SJCRH30 (cell line): ENCODE measurements at places on chromosomes 7 and 10. TPM values are rescaled to one million over a fixed set of nuclear protein-coding genes. Genes with fewer than 3 reads are reported as not detected.

- DNase-seq = peak; percentile 78
Measured at GRCh38 chr10:100886091-100886490, 26.7 kb upstream of the SLF2 start.

- DNase-seq = peak; percentile 60
Measured at GRCh38 chr10:62050893-62051433, 149.5 kb downstream of the ARID5B start.

DNA sequence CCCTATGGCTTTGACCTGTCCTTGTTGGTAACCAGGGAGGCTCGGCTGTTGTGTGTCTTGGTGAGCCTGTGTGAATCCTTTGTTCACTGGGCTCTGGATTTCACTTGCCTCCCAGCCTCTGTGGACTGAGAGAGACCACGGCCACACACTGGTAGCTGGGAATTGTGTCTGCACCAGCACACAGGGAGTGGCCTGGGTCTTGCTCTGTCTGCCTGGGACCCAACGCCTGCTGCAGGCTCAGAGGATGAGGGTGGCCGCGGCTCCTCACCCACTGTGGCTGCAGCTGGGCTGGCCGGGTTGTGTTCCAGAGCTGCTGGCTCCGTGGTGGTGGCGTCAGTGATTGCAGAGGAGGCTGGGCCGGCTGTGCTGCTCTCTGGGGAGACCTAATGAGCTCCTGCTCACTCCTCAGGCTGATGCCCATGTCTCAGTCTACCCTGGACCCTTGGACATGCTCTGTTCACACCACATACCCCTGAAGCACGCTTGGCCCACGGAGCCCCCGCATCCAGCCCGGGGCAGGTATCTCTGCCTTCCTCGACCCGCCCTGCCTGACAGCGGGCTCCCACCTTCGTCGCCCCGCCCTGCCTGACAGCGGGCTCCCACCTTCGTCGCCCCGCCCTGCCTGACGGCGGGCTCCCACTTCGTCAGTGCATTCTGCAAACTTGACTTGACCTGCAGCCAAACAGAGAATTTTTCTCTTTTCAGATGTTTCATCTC lies 328.5 kb downstream of the ADARB2 start:
- no peak for DNase-seq

- no peak for DNase-seq
Measured at GRCh38 chr10:114479307-114479706, 75.0 kb upstream of the AFAP1L2 start.

DNA sequence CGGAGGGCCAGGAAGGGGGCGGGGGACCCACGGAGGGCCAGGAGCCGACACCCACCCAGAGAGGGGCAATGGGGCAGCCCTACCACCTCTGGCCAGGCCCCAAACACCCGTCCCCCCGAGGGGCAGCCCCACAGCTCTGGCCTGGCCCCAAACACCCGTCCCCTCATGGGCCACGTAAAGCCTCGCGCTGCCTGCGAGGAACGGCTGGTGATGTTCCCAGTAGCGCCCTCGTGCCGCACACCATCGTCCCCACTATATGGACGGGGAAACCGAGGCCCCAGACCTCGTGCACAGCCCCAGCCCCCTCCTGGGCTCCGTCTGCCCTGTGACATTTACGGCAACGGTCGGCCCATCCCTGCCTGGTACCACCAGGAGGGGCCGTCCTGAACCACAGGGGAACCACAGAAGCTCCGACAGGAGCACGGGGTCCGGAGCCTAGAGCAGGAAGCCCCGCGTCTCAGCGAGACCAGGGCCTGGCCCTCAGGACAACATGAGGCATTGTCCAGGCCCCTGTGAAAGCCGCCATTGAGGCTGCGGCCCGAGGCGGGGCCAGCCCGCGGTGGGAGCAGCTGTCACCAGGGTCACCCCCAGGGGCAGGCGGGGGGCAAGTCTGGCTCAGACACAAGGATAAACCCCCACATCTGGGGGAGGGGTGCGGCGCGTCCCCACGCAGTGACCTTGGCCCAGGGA lies 35.6 kb downstream of the GET4 start:
- no peak for DNase-seq

DNA sequence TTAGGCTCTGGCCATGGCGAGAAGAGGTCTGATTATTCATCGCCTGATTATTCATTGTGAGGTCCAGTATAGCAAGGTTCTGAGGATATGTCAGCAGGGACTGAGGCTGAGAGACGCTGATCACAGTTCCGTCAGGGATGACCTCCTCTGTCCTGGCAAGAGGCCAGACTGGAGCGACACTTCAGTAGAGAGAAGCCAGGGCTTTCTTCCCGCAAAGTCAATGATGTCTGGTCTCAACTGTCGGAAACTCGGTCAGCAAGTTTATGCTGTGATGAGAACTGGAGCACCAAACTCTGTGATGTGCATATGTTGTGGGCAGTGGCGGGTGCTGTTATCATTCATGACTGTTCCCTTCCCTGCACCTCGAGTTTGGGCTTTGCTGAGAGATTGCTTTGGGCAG lies 29.0 kb upstream of the GNA12 start:
- DNase-seq = no peak

DNA sequence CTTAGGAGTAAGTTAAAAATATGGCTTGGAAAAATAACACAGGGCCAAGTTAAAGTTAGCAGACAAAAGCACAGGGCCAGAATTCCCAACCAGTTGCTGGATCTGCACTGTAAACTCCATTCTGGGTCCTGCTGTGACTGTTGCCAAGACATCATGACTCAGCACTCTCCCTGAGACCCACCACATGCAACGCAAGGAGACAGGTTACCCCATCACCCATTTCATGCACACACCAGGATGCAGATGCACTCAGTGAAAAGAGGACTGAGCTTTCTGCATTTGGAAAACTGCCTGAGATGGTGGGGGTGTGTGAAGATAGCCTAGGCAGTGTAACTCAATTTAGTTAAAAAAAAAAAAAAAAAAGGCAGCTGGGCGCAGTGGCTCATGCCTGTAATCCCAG lies 97.6 kb upstream of the ZNF438 start:
- DNase-seq = no peak

DNA sequence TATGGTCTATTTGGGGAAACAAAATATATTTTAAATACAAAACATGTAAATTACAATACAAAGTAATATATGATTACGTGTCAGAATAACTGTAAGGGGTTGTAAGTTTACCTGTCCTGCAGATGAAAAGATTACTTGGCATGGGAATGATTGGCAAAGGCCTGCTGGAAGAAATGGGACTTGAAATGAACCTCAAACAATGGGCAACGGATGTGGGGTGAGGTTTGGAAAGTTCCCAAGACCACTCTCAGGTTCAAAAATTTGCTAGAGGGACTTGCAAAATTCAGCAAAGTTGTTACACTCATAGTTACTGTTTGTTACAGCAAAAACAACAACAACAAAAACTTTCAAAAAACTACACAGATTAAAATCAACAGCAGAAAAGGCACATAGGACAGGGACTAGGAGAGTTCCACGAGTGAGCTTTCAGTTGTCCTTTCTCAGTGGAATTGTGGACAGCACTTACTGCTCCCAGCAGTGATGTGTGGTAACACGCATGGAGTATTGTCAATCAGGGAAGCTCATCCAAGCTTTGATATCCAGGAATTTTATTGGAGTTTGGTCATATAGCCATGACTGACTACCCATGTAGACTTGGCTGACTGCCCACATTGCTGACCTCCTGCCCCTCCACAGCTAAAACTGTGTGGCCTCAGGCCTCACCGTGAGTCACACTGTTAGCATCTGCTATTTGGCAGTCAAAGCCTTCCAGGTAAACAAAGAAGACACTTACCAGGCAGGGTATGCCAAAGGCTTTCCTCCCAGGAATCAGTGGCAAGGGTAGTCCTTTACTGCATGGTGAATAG lies 43.8 kb downstream of the EXOC6 start:
- peak; percentile 89 for DNase-seq

DNA sequence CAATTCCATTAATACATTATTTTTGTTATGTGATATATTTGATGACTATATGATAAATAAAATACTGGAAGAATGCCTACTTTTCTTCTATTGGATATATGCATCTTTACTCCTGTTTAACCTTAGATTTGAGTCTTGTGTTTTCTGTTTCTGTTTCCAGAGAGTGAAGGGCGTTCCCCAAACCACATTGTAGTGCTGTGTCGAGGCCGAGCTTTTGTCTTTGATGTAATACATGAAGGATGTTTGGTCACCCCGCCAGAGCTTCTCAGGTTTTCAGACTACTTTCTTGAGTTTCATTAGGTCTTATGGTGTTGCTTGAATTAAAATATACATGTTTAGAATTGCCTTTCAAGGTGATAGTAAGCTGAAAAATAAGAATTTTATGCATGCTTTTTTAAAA lies 23.8 kb downstream of the CROT start:
- DNase-seq = no peak

- DNase-seq = no peak
Measured at GRCh38 chr10:27746397-27747095, 927 bp upstream of the MKX start.

DNA sequence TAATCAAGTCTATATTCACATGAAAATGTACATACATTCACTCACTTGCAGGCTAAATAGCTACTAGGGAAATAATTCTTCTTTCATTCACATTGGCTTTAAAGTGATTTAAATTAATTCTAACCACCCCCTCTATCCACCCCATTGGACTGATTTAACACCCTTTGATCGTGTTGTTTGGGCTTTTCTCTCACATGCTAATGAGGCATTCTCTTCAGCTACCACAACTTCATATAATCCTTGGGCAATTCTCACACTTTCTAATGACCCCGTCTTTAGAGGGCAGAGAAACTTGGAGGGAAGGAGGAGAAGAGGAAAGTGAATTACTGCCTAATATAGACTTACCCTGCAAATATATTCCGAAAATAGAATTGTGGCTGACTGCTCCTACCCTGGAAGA lies 24.6 kb downstream of the GRM3 start:
- no peak for DNase-seq

DNA sequence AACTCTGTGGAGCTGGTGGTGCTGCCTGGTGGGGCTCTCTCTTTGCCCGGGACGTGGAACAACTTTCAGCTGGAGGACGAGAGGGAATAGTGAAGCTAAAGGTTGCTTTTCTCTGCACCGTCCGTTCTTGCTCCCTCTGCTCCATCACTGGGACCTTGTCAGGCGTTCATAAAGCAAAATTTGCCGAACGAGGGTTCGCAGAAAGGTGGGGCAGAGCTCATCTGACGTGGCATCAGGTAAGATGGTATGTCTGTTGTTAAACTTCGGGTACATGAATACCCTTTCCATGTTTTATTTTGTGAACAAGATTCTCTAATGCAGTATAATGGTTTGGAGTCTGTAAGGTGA lies 416 bp downstream of the BBS9 start:
- DNase-seq = no peak

- no peak for DNase-seq
Measured at GRCh38 chr10:24382979-24383663, 174.2 kb downstream of the KIAA1217 start.

GRCh38 chr7:140062118-140062527 lies 628 bp downstream of the PARP12 start:
- no peak for DNase-seq

DNA sequence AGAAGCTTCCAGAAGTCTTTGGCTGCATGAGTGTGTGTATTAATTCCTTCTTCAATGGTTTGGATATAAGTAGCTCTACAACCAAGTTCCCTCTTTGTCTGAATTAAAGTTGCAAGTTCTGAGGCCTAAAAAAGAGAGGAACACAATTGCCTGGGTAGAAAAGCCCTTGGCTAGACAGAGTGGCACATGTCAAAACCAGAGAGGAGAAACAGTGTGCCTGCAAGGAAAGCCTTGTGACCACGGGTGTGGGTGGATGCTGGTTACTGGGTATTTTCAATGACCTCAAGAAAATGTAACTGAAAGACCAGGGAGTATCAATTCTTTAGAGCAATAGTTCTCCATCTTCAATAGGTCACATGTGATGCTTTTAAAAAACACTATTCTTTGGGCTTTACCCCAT lies 148.3 kb downstream of the SVIL start:
- DNase-seq = no peak

DNA sequence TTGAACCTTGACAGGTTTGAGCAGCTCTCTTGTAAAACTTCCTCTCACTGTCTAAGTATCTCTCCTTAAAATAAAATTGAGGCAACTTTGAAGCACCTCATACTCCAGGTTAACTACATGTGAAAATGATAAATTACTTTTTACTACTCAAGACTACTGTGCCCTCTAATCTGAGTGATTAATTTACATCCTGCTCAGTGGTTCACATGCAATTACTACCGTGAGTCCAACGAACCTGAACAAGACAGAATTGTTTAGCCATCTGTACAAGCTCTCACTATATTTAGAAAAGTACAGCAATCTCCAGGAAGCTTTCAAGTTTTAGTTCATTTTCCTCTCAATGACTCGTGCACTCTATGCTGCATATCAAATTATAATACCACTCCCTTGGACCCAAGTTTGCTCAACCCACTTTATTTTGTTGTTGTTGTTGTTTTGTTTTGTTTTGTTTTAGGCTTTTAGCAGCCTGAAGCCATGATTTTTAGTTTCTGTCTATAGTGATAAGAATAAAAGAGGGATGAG lies 21.2 kb downstream of the PDE1C start:
- no peak for DNase-seq

DNA sequence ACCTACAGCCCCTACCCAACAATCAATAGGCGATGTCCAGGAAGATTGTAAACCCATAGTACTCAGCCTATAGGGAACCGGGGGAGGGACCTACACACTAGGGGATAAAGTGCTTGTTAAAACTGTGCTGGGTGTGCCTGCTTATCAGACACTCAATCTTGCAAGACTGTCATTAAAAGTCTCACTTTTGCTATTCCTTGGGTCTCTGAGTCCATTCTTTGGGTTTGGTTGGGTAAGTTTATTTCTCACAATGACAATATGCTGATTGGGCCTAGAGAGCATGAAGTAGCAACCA lies 45.6 kb downstream of the PTPRE start:
- DNase-seq = no peak

DNA sequence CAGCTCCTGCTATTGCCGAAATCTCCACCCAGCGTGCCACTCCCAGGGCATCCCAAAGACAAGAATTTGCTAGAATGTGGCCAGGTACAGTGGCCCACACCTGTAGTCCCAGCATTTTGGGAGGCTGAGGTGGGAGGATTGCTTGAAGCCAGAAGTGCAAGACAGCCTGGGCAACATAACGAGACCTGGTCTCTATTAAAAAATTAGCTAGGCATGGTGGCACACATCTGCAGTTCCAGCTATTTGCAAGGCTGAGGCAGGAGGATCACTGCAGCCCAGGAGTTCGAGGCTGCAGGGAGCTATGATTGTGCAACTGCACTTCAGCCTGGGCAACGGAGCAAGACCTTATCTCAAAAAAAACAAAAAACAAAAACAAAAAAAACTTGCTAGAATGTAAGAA lies 73.3 kb upstream of the LYZL2 start:
- DNase-seq = no peak

DNA sequence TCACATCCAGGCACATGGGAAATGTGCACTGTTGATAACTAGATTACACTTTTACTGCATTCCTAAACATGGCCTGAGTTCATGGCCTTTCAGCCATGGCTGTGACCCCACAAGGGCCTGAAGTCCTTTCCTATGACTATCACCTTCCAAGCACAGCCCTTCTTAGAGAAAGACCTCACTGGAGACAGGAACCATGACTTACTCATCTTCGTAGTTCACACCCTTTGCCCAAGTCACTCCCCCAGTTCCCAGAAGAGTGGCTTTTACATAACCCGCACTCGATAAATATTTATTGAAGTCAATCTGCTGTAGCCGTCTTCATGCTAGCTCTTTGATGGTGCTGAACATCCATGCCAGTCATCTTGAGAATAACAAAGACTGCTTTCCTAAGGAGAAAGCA lies 632.5 kb upstream of the NRP1 start:
- no peak for DNase-seq

TYSND1 gene
- 5.8 and 6.4 TPM in 2 replicates for total RNA-seq

RBM20 gene
- total RNA-seq = 11.1 and 12.4 TPM in 2 replicates

POLR2J3 gene
- total RNA-seq = 21.5 and 27.3 TPM in 2 replicates

INA gene
- total RNA-seq = not detected in 2 replicates

IDI2 gene
- not detected in 2 replicates for total RNA-seq

DNAJC12 gene
- total RNA-seq = 9.6 and 11.7 TPM in 2 replicates

MCU gene
- 51.2 and 53.7 TPM in 2 replicates for total RNA-seq

AGAP9 gene
- total RNA-seq = 2.3 and 2.4 TPM in 2 replicates

GDF2 gene
- total RNA-seq = not detected in 2 replicates

OR2A12 gene
- not detected in 2 replicates for total RNA-seq
